ENCODE measurements at places on chromosomes 3 and 15.

DNA sequence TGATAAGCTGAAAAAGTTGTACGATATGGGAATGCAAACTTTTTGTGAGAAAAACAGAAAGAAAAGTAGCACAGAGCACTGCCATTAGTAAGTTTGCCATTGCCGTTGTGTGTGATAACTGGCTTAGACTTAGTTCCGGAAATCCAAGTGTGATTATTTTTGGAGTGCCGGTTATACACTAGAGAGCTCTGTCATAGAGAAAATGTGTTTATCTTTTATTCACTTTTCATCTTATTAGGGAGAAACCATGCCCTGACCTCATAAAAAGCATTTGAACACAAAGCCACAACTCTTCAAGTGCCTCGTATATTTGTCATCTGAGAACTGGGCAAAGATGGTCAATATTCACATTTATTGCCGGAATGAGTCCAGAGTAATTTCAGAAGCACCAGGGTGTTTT is 36.1 kb downstream of the CTDSPL start:
- DNase-seq: no peak

DNA sequence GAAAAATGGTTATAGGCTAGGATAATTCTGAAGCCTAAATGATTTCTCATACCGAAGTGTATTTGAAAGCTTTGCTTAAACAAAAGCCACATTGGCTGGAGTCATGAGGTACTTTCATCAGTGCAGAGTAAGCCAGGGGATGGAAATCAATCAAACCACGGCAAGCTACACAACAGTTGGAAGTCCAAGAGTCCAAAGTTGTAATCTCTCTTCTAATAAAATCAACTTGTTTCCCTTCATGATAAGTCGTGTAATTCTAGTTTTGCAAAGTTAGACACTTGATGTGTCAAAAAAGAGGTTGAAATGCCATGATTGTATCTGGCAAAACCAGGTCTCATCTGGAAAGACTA is 250.5 kb upstream of the VEPH1 start:
- DNase-seq: no peak

- DNase-seq: no peak
These were observed 246.4 kb upstream of the TLE3 start for GRCh38 chr15:70343961-70344621.

GRCh38 chr15:39453620-39454019 is 127.3 kb upstream of the THBS1 start:
- peak; percentile 80 for DNase-seq

DNA sequence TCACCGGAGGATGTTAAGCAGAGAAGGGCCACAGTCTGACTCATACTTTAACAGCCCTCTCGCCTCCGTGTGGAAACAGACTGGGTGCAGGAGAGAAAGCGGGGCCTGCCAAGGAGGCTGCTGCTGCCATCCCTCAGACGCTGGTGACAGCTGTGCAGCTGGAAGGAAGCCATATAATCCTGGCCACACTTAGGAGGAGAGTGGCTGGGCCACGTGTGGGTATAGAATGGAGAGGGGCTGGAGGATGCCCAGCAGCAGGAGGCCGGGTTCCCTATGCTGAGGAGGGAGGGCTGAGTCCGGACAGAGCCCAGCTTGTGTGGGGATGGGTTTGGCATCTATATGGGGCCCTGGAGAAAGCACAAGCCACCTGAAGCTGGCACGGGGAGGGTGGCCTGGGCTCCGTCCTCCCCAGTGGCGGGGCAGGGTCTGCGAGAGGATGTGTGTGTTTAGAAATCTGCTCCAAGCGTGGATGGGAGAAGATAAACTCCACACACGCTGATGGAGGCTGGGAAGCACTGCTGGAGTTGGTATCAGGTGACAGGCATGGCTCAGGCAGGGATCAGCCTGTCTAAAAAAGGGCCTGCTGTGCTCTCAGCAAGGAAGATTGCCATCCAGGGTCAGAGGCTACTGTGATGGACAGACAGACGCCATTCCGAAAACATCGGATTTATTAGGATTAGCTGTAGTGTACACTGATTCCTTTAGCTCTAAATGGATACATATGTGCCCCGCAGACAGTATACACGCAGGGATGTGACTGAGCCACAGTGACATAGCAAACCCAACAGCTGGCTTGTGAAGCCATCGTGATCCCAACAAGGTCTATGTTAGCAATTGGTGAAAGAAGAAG is 15.9 kb downstream of the ABTB1 start:
- no peak for DNase-seq

GRCh38 chr3:157201648-157202278 is 41.8 kb upstream of the CCNL1 start:
- peak; percentile 69 for DNase-seq

- DNase-seq: no peak
These were observed 43.9 kb downstream of the BHLHE40 start for GRCh38 chr3:5022966-5023776.

GRCh38 chr15:88382482-88382983 is 84.7 kb downstream of the MRPL46 start:
- DNase-seq: no peak

DNA sequence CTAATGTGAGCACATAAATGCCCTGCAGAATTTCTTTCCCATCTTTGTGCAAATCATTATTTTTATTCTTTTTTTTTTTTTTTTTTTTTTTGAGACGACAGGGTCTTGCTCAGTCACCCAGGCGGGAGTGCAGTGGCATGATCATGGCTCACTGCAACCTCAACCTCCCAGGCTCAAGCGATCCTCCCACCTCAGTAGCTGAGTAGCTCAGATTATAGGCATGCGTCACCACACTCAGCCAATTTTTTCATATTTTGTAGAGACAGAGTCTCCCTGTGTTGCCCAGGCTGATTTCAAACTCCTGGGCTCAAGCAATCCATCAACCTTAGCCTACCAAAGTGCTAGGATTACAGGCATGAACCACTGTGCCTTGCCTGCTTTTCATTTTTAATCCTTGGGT is 22.9 kb downstream of the DAG1 start:
- no peak for DNase-seq

DNA sequence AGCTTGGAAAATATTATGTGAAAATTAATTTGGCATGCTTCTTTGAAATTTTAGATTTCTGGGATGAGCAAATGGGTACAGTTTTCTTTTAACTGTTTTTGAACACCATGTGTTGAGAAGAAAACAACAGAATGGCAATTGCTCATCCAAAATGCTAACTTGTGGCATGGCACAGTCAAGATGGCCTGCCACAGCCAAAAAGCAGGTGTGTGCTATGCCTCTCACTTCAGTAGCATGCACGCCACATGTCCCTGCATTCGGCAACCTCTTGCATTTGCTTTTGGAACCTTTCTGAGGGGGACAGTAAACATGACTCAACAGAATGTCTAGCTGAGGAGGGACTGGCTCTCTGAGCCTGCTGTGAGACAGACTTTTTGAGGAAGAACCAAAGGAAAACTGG is 138.5 kb downstream of the TIGIT start:
- DNase-seq: no peak

GRCh38 chr3:127844326-127844942 is 22.1 kb upstream of the MGLL start:
- no peak for DNase-seq

DNA sequence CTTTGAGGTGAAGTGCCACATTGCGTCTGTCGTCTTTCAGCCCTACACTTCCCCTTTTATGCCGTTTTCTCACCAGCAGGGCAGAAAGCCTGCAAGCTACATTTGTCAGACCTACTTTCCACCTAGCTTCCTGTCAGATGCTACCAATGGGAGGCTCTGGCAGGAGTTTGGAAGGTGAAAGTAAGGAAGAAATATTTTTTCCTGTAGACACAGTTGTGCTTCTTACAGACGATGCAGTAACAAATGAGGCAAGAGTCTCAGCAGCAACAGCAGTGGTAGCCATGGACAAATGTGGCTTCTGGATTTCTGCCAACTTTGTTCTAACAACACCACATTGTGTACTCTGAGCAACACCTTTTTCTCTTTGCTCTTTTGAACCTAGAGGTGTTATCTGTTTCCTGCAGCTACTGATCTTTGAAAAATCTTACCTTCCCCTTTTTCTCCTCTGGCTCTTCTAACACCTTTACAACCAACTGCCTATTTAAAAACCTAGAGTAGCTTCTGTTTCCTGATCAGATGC is 70.6 kb upstream of the STT3B start:
- peak; percentile 99 for DNase-seq

- DNase-seq: no peak
These were observed 33.7 kb downstream of the CGGBP1 start for GRCh38 chr3:88025001-88025552.
